ENCODE measurements at places on chromosomes 1 and 21.

GRCh38 chr1:197744979-197745378, 30.3 kb downstream of the DENND1B start:
- no peak for DNase-seq

DNA sequence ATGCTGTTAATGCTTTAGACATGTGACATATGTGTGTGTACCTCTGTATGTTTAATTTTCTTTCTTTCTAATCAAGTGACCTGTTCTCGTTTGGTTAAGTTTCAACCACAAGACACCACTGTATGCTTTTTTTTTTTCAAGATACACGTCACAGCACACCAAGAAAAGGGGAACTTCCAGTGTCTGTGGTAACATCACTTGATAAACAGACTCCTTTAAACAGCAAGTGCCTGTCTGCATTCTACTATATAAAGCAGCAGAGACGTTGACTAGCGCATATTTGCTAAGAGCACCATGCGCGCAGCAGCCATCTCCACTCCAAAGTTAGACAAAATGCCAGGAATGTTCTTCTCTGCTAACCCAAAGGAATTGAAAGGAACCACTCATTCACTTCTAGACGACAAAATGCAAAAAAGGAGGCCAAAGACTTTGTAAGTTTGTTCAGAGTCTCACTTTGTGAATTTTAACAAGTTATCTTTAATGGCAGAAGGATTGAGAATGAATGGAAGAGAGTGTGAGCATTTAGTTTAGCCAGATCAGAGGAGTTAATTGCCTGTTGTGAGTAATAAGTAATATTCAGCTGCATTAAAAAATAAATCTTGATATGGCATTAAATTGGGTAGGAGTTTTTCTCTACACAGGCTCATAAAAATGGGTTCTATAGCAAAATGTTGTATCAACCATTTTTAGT, at the start of gene RGS1:
RGS1 (plus strand) TSS at position 275 of the 691 bp plus-strand sequence; CDS start at position 295, 20 bp downstream.
- peak; percentile 37 for DNase-seq

GRCh38 chr1:234722904-234723720, 113.1 kb upstream of the IRF2BP2 start:
- no peak for DNase-seq

GRCh38 chr1:202145068-202145743, 669 bp upstream of the ARL8A start:
- peak; percentile 67 for DNase-seq

- peak; percentile 86 for DNase-seq
These were observed at the start of gene PHACTR4 for GRCh38 chr1:28369371-28370238. Gene PHACTR4, plus strand, starts transcription at chr1:28369740. Its CDS starts 37,708 bp downstream, at chr1:28407448.

DNA sequence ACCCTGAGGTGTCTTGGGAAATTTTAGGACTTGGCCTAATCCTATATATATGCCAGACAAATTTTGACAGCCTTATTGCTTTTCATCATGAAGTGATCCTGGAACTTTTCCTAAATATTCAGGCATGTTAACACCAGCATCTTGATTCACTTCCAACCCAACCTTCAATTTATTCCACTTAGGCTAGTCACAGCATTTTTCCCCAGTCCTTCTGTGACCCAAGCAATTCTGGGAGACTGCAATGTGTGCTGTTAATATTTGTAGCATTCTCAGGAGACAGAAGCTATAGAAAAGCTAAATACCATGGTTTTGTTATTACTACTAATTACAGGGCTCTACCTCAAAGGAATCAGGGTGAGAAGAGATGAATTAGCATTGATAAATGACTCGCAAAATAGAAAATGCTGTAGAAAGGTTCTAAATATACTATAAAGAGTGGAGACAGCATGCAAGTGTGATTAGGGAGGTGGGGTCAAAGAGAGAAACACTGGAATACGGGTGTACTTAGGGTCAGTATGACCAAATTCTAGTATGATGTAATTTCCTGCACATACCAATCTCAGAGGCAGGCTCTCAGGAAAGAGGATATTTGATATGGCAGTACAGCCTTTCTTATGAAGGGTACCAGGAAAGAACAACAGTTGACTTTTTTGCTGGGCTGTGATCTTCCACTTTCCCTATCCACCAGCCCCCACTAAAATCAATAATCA, 29.1 kb downstream of the PRRX1 start:
- DNase-seq: no peak

- peak; percentile 27 for DNase-seq
These were observed 42.8 kb downstream of the ACP6 start for GRCh38 chr1:147627435-147628110.

GRCh38 chr1:232111611-232112010, 485.0 kb downstream of the DISC1 start:
- no peak for DNase-seq

DNA sequence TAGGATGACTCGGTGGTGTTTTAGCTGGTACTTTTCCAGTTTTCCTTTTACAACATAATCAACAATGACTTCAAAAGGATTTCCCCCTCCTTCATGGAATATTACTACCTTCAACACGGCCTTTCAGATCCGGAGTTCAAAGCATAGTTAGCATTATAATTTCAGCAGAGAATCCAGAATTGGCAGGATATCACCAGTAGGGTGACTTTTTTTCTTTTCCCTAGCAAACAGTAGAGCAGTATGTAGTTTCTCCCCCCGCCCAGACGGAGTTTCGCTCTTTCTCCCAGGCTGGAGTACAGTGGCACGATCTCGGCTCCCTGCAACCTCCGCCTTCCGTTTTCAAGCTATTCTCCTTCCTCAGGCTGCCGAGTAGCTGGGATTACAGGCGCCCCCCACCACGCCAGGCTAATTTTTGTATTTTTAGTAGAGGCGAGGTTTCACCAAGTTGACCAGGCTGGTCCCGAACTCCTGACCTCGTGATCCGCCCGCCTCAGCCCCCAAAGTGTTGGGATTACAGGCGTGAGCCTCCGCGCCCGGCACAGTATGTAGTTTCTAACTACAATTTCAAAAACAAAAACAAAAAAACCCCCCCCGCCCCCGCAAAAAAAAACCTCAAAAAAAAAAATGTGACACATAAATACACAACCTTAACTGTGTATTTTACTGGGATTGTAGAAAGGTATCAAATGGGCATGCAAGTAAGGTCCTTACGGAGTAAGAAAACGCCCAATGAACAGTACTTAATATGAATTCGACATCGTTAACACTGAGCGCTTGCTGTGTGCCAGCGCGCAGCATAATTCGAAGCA, 1.5 kb upstream of the COX20 start:
- DNase-seq: no peak

DNA sequence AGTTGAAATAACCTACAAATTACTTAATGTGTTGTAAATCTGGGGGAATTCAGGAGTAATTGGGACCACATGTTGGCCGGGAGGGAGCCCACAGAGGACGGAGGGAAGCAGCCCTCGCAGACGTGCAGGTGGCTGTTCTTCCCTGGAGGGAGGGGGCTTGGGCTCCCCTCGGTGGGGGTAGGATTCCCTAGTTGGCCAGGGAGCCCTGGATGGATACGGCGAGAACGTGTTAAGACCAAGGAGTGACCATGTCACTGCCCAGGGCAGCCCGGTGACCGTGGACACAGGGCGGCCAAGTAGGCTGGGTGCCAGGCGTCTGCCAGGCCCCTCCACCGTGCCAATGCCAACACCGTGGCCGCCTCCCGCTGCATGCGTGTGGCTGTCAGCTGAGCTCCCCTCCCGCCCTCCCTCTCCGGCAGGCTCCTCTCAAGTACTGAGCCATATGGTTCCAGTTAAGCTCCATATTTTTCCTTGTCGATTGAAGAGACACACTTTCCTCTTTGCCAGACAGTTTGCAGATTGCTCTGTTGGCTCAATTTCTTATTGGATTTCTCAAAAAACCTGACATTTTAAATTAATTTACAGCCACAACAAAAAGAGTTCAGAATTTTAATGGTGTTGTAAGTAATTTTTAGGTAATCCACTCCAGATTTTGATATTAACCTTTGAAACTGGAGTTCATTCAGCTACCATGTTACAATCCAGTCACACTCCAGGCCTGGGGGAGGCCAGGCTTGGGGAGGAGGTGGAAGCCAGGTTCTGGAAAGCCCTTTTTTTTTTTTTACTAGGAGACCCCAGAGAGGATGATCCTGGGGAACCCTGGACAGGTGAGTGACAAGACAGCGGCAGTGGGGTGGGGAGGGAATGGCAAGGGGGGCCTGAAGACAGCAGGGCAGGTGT, 71.2 kb downstream of the CASZ1 start:
- DNase-seq: no peak

- no peak for DNase-seq
These were observed 1048.2 kb downstream of the TTLL7 start for GRCh38 chr1:82950606-82951200.

GRCh38 chr1:28482138-28482537, 23.7 kb upstream of the RCC1 start:
- no peak for DNase-seq

DNA sequence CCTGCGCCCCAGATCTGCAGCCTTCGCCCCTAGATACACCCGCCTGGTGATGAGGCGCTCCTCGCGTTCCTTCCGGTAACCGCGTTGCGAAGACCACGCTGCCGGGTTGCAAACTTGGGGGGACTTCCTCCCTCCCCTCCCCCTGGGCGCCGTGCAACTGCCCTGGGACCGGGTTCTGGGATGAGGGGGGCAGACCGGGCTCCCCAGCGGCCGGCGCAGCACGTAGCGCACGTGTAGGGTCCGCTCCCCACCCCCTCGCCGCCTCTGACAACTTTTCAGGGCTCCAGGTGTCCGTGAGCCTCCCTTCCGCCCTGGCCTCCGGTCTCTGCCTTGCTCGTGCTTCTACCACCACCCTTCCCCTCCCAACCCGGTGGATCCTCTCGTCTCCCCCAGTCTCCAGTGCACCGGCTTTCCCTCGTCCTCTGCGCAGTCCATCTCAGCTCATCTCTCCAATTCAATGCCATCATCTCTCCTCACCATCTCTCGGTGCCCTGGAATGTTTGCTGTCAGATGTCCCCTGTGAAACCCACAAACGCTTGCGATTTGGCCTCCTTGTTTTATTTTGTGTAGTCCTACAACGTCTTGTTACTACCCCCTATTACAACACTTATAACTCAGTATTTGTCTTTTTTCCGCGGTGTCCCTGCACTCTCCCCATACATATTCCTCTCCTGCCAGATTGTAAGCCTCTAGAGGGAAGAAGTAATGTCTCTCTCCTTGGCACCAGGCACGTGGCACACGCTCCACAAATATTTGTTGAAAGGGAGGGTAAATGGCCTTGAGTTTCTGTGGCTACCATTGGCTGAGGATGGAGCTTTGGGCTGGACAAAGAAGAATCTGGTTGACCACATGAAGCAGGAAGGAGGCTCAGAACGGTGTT, 782 bp downstream of the PCAT6 start:
- peak; percentile 57 for DNase-seq

DNA sequence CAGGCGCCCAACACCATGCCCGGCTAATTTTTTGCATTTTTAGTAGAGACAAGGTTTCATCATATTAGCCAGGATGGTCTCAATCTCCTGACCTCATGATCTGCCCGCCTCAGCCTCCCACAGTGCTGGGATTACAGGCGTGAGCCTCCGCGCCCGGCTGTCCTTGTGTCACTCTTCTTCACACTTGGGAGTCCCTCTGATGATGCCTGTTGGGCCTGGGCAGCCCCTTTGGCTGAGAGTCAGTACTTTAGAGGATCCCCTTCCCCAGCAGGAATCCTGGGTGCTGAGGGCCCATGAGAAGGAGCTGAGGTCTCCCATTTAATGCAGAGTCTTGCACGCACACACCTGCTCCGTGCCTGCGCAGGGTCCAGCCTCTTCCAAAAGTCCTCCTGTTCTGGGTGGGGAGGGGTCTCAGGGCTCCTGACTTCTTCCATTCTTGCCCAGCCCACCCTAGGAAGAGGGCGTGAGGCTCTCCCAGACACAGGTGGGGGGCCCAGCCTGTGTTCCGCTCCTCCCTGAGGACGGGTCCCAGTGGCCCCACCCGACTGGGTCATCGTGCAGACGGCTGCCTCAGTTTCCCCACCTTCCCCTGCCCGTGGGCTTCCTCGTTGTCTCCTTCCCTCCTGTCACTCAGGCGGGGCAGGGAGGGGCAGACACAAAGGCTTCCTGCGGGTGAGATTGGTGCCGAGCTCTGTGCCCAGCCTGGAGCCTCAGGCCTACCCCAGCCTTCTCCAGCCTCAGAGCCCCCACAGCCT, 3.9 kb downstream of the TTLL10 start:
- no peak for DNase-seq

DNA sequence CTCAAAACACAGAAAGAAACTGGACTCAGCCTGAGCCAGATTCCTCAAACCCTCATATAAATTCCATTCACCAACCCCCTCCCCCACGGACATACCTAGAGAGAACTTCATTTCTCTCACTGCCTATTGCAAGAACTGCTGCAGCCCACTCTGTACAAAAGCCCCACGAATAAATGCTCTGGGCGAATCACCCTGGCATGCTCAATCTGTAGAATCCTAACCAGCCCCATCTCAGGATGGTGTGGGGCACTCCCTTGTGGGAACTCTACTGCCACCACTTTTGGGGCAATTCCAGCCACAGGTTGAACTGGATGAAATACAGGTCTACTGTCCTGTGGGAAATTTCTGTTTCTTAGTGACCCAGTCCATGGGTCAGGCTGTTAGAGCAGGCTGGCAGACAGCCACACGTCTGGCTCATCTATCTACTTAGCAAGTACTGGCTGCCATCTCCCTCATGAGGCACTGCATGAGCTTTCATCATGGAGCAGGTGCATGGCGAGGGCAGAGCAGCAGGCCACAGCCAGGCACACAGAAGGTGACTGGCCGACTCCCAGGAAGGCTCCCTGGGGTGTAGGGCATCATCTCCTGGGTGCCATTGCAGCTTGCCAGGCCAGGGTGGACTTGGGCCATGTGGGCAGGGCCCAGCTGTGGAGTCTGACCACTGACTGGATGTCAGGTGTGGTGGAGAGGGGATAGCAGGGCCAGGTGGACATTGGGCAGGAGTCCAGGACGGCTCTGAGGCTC, 1.6 kb upstream of the C1orf35 start:
- no peak for DNase-seq

GRCh38 chr1:183281039-183281438, 95.0 kb downstream of the LAMC2 start:
- no peak for DNase-seq

- DNase-seq: peak; percentile 69
These were observed 37.0 kb upstream of the PDE9A start for GRCh38 chr21:42616446-42616845.

- DNase-seq: no peak
These were observed 96.4 kb downstream of the KIAA0319L start for GRCh38 chr1:35460796-35461195.

DNA sequence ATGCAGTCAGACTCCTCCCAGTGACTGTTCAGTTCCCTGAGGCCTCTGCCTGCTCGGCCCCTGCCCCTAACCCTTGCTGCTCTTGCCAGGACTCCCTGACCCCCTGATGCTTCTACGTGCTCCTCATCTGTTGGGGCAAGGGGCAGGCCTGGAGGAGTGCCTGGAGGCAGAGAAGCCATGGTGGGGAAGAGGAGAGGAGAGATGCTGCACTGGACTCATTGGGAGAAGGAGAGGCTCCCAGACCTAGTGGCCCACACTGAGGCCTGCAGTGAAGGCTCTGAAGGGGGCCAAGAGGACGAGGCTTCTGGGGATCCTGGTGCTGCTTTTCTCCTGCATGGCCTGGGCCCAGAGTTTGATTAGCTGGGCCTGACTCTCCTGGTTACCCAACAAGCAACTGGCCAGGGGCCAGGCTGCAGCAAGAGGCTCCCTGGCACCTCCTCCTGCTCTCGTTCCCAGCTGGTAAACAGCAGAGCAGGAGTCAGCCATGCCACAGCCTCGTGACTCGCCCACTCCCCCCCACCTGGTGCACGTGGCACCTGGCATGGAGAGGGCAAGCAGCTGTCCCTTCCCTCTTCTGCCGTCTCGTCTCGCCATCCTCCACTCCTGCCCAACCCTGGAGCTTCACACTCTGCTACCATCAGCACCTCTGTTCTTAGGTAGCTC, 847 bp upstream of the RORC start:
- no peak for DNase-seq
